ENCODE measurements at places on chromosomes 13 and 19.

- no peak for DNase-seq
Measured at GRCh38 chr13:25874907-25875306, 176.9 kb downstream of the SHISA2 start.

- no peak for DNase-seq
Measured at GRCh38 chr19:54179921-54180461, 7.0 kb upstream of the TMC4 start.

- no peak for DNase-seq
Measured at GRCh38 chr19:46002678-46003275, 7.5 kb downstream of the CCDC61 start.

GRCh38 chr13:67932991-67933390 is 702.9 kb upstream of the PCDH9 start:
- no peak for DNase-seq

- DNase-seq = no peak
Measured at GRCh38 chr13:77930430-77930829, 11.8 kb upstream of the EDNRB start.

- no peak for DNase-seq
Measured at GRCh38 chr13:92767468-92767867, 459.1 kb upstream of the GPC6 start.

- no peak for DNase-seq
Measured at GRCh38 chr13:111899714-111900389, 167.1 kb upstream of the SOX1 start.

DNA sequence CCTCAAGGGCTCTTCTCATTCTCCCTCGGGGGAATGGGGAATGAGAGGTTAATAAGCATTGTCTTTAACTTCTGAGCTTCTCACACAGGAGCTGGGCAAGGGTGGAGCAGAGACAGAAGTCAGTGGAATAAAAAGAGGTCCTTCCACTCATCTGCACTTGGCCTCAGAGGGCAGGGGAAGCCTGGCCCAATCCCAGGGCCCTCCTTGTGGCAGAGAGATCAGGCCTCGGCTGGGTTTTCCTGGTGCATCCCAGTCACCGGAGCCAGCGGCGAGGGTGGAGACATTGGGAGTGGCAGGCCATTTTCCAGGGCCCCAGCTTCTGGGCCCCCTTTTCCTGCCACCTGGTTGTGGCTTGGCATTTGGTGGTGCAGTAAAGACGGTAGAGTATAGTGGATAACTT is 10.6 kb downstream of the CALM3 start:
- peak; percentile 3 for DNase-seq

GRCh38 chr13:77846173-77846572 is 72.5 kb downstream of the EDNRB start:
- DNase-seq = no peak

DNA sequence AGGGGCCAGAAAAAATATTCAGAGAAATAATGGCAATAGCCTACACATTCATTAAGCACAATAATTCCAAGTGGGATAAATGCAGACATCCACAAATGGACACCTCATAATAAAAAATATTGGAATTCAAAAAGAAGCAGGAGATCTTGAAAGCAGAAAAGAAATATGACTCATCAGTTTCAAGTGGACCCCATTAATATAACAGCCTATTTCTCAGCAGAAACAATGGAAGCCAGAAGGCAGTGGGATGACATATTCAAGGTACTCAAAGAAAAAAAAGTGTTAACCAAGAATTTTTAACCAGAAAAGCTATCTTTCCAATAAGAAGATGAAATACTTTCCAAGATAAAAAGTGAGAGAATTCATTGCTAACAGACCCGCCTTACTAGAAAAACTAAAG is 48.4 kb upstream of the CYP2A13 start:
- DNase-seq = no peak

Measured in GM03348 (cell line).